Renal pelvis (tissue), 12 donors: ENCODE measurements at places on chromosomes 3 and 15.

DNA sequence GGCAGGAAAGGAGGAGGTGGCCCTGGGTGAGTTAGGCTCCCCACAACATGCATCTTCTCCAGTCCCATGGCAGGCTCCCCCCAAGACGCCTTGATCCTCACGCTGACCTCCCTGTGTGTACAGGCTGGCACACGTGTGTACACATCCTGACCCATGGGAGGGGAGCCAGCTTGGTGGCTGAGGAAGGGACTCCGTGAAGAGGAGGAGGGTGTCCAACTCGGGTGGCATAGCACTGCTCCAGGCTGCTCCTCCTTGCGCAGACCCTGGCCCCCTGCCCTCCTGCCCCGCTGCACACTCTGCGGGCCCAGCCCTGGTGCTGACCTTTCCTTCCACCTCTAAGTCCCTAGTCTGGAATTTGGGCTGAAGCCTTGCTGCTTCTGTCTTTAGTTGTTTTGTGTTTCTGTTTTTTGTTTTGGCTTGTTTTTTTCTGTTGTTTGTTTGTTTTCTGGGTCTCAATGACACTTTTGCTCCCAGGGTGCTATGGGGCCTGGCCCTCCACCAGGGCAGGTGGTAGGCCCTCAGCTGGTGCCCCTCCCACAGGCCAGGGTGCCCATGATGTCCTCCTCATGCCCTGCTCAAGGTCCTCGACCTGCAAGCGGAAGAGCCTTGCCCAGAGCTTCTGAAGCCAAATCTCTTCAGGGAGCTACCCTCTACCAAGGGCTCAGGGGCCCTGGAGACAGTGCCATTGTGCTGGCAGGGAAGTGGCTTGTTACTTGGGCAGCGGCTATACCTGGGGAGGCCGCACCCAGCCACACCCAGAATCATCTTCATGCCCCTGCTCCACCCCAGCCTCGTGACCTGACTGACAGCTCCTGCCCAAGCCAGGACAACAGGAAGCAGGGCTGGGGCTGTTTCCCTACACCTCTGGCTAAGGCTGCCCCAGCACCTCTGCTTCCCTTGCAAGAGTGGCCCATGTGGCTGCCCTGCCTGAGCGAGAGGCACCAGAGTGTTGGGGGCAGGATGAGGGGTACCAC is 5.1 kb downstream of the EPHB3 start:
- DNase-seq, result no peak

DNA sequence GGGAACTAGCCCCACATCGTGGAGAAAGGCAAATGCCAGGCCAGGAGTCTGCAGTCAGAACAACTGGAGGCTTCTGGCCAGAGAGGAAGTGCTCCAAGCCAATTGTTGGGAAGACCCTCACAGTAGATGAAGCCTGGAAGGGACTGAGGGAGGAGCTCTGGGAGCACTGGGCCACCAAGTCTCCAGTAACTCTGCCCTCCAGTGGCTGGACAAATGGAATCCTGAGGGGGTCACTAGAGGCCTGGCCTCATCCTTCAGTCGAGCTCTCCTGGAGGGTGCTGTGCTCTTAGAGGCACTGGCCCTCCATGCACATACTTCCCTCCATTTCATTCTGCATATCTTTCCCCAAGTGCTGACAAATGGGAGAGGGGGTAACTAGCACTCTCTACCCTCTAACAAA is 103.0 kb downstream of the MYLK start:
- no peak for DNase-seq

DNA sequence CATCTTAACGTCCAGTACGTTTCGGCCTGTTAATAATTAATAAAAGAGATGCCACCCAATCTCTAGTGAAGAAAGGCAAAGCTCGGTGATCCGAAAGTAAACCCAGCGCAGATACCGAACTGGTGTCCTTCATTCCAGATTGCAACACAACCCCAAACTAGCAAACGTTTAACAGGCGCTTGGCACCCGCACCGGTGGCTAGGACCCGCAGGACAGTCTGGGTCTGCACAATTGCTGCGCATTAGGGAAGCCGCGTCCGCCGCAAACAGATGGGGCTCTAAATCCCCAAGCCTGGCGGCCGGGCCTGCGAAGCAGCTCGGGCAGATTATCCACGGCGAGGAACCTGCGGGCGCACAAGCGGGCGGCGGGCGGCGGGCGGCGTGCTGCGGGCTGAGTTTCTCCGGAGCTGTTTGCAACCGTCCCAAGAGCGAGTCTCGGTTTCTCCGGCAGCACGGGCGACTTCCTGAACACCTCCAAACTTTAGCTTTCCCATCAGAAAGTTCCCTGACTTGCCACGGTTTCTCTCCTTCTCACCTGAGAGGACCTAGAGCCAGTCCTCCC is 112.1 kb upstream of the ICE2 start:
- DNase-seq, result no peak

DNA sequence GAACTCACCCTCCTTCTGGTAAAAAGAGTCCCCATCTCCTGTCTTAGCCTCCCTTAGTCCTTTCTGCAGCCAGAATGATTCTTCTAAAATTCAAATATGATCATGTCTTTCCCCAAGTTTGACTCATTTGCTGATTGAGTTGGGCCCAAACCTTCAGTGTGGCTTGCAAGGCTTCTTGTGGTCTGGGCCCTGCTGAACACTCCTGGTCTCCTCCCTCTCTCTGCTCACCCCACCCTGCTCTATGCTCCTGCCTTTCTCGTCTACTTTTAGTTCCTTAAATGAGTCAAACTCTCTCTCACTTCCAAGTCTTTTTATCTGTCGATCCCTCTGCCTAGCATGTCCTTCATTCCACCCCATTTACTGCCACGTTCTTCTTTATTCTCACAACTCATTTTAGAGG is 72.6 kb downstream of the CCR1 start:
- no peak for DNase-seq

GRCh38 chr15:88651971-88652370 is 13.2 kb downstream of the ISG20 start:
- DNase-seq, result no peak

GRCh38 chr3:66463730-66464511 is 36.9 kb downstream of the LRIG1 start:
- no peak for DNase-seq

- DNase-seq, result no peak
These were observed 45.0 kb downstream of the THBS1 start for GRCh38 chr15:39625856-39626255.

DNA sequence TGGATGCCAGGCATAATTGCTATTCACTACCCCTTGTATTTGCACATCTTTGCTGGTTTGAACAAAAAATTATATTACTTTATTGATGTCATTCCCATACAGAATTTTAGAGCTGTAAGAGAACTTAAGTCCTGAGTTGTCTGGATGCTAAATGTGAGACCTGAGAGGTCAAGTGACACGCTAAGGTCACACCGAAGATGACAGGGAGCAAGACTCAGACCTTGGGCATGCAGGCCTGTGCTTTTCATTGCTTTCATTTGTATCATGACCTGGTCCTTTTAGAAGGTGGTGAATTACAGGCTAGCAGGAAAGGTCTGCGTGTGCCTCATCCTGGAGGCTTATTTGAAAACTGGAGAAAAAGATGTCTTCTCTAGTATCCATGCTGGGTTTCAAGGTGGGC is 312.0 kb upstream of the RASGRP1 start:
- no peak for DNase-seq

DNA sequence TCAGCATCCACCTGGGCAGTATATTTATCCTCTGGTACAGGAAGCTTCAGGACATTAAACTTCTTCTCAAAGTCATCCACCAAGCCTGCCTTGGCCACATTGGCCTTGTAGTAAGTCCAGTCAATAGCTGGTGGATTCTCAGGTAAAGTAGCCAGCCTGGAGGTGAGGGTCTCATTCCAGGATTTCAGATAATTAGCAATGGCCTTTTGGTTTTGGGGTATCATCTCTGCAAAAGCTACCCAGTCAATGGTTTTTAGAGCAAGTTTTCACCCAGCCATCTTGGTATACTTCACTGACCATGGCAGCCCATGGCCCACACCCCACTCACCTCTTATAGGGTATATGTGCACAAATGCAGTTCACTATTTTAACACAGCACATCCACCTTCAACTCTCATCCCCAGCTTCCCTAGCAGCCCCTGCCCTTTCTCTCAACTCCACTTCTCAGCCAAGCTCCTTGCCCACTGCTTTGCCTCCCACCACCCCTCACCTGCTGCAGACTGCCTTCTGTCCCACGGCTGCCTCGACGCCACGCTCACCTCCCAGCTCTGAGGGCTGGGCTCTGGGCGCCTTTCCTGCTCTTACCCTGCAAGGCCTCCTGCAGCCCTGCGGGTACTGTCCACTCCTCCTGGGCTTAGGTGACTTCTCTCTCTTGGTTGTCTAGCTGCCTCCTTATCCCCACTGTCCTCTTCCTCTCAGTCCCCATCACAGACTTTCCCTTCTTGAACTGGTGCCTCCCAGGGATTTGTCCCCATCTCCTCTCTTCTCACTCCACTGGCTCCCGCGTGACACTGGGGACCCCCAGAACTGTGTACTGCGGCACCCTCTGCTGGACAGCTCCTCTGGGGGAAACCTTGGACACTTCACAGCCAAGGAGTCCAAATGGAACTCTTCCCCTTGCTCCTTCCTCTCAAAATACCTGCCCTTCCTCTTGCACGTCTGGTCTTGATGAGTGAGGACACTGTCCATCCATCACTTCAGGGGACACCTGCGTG is 1.7 kb upstream of the TGM5 start:
- no peak for DNase-seq

- DNase-seq, result no peak
These were observed 204.7 kb downstream of the THSD4 start for GRCh38 chr15:71319935-71320334.

GRCh38 chr3:160395297-160395696 is 3.7 kb downstream of the IFT80 start:
- no peak for DNase-seq

- no peak for DNase-seq
These were observed 20.6 kb upstream of the TRIM59 start for GRCh38 chr3:160470181-160470580.

- no peak for DNase-seq
These were observed 38.1 kb upstream of the LEKR1 start for GRCh38 chr3:156787926-156788663.

- no peak for DNase-seq
These were observed 71.8 kb downstream of the TMEM44 start for GRCh38 chr3:194561306-194561974.

DNA sequence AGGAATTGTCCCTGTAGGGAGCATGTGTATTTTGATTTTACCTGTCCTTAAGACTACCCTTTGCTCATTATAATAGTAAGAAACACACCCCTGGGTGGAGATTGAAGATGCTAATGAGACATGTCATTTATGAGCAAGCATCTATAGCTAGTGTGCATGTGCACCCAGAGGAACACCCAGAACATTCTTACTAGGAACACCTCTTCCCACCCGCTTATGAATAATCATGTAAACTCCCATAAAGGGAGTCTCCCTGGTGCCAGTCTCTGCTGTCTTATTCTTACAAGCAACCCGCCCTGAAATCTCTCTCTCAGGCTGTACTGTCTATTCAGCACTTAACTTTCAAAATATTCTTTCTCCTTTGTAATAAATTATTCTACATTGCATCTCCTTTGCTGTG is 1227.3 kb downstream of the ROBO1 start:
- no peak for DNase-seq

DNA sequence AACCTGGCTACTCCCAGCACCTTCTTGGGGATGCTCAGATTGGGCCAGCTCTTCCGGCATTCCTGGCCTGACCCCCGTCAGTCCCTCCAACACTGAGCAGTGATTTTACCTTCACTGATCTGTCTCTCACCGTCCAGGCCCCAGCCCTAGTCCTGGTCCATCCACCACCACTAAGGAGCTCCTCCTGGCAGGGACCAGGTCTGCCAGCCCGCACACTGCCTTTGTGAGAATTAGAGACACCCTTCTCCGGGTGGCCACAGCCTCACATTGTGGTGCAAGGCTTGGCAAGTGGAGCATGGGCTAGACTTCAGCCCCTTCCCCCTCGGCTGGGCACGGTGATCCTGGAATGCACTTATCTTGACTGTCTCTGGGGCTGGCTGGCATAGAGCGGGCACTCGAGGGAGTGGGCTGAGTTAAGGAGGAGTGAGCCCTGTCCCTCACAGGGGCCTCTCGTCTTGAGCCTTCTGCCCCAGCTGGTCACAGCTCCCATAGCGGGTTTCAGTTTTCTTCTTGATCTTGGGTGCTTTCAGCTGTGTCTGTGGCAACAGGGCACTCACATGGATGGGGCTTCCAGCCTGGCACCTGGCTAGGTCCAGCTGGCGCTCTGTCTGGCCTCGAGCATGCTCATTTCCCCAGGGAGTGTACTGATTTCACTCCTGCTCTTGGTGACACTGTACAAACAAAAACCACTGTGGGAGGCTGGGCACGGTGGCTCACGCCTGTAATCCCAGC is 53.9 kb downstream of the LINGO1 start:
- DNase-seq, result no peak

GRCh38 chr3:58728723-58729122 is 62.1 kb upstream of the FAM3D start:
- no peak for DNase-seq

- DNase-seq, result no peak
These were observed 55.5 kb downstream of the ITGB5 start for GRCh38 chr3:124831628-124832199.

- no peak for DNase-seq
These were observed 29.5 kb downstream of the AGTR1 start for GRCh38 chr3:148727231-148727630.

- DNase-seq, result peak; percentile 73
These were observed 31.0 kb downstream of the MITF start for GRCh38 chr3:69770219-69770618.

GRCh38 chr15:53470743-53471142 is 288.7 kb downstream of the WDR72 start:
- no peak for DNase-seq

- DNase-seq, result no peak
These were observed 35.2 kb downstream of the HMCES start for GRCh38 chr3:129313665-129314385.

- DNase-seq, result peak; percentile 48
These were observed 146.6 kb downstream of the TBL1XR1 start for GRCh38 chr3:177050501-177051237.

GRCh38 chr3:108552267-108553159 is 36.7 kb downstream of the CIP2A start:
- DNase-seq, result peak; percentile 37

DNA sequence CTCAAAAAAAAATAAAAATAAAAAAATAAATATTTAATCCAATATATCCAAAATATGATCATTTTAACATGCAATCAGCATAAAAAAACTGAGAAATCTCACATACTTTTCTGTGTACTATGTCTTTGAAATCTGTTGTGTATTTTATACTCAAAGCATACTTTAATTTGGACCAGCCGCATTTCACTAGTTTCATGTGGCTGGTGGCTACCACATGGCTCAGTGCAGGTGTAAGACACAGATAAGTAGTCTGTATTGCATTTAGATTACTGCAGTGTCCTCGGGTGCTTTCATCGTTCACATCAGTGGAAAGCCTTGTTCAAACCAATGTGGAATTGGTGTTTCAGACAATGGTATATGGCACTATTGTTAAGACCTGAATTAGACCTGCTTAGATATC is 11.0 kb downstream of the CRTC3 start:
- no peak for DNase-seq

- DNase-seq, result no peak
These were observed 48.9 kb downstream of the PTPN9 start for GRCh38 chr15:75530169-75530568.

GRCh38 chr15:56977232-56977631 is 58.8 kb downstream of the TCF12 start:
- no peak for DNase-seq

- no peak for DNase-seq
These were observed 121.9 kb downstream of the TMEM266 start for GRCh38 chr15:76181705-76182107.
